ENCODE measurements at places on chromosomes 4 and X. TPM values are rescaled to one million over a fixed set of nuclear protein-coding genes. Genes with fewer than 3 reads are reported as not detected.

The ZCCHC12 gene
- 0.10 TPM for polyA plus RNA-seq

The TLR2 gene
- 0.24 TPM for polyA plus RNA-seq

The BCLAF3 gene
- 5.1 TPM for polyA plus RNA-seq

The DRD5 gene
- not detected for polyA plus RNA-seq

The MAGEA8 gene
- polyA plus RNA-seq, result not detected

The CPLX1 gene
- polyA plus RNA-seq, result 1.4 TPM

The TDO2 gene
- not detected for polyA plus RNA-seq

The FAM47A gene
- polyA plus RNA-seq, result not detected

The CPE gene
- polyA plus RNA-seq, result 2.2 TPM

The MMGT1 gene
- 10.4 TPM for polyA plus RNA-seq

The SSX2 gene
- not detected for polyA plus RNA-seq

The ERAS gene
- 0.14 TPM for polyA plus RNA-seq

The MAGEE1 gene
- polyA plus RNA-seq, result 0.06 TPM

The ALG13 gene
- 60.1 TPM for polyA plus RNA-seq

The SOWAHD gene
- not detected for polyA plus RNA-seq

The RGN gene
- 0.58 TPM for polyA plus RNA-seq

The ATP1B4 gene
- polyA plus RNA-seq, result not detected

The TMA16 gene
- 2.9 TPM for polyA plus RNA-seq

The PCDH19 gene
- 1.2 TPM for polyA plus RNA-seq

The CCKAR gene
- polyA plus RNA-seq, result not detected

The HPSE gene
- polyA plus RNA-seq, result 3.7 TPM

The SULT1E1 gene
- 25.8 TPM for polyA plus RNA-seq

The ANOS1 gene
- polyA plus RNA-seq, result 0.60 TPM

The EPGN gene
- polyA plus RNA-seq, result not detected

The GLA gene
- 33.0 TPM for polyA plus RNA-seq

The NHS gene
- polyA plus RNA-seq, result 0.08 TPM

The TRIM75 gene
- polyA plus RNA-seq, result not detected

The ADH1C gene
- polyA plus RNA-seq, result not detected

The RAB40A gene
- polyA plus RNA-seq, result 0.33 TPM

The PDGFRA gene
- polyA plus RNA-seq, result 0.19 TPM

The PDE6B gene
- polyA plus RNA-seq, result 0.77 TPM

The REELD1 gene
- not detected for polyA plus RNA-seq

The ATP8A1 gene
- 0.48 TPM for polyA plus RNA-seq

The TCEAL2 gene
- not detected for polyA plus RNA-seq

The FAAH2 gene
- polyA plus RNA-seq, result 0.21 TPM

The UGT2B15 gene
- polyA plus RNA-seq, result not detected

The LDB2 gene
- 223 TPM for polyA plus RNA-seq

The MGAT4D gene
- polyA plus RNA-seq, result not detected

The ANXA10 gene
- polyA plus RNA-seq, result not detected

The CCDC110 gene
- polyA plus RNA-seq, result 0.03 TPM

The GAB3 gene
- polyA plus RNA-seq, result 6.1 TPM

The GAGE12J gene
- polyA plus RNA-seq, result not detected

The PPM1K gene
- 3.7 TPM for polyA plus RNA-seq

The FBXW7 gene
- 7.0 TPM for polyA plus RNA-seq

The GNRHR gene
- not detected for polyA plus RNA-seq

The TKTL2 gene
- not detected for polyA plus RNA-seq

The GLRA2 gene
- not detected for polyA plus RNA-seq
